NCI-H748 treated with DMSO at 0.1 percent for 48 hours (cell line): ENCODE measurements at places on chromosomes 3 and 15.

- DNase-seq: no peak
Observed at GRCh38 chr15:37143351-37143750, 43.0 kb upstream of the MEIS2 start.

DNA sequence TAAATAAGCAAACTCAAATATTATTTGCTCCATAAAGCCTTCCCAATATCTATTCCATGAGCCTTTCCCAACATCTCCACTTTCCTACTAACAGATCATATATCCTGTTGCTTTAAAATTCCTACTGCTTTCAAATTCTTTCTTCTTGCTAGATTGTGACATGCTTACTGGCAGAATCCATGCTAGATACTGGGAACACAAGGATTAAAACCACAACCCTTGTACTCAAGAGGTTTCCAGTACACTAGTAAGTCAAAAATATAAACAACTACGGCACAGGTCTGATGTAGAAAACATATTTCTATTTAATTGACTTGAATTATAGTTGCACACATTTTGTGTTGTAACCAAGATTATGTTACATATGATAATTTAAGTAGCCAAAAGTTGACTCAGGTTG, 275.0 kb downstream of the ZBTB20 start:
- no peak for DNase-seq

- DNase-seq: no peak
Observed at GRCh38 chr3:171428321-171428787, 31.9 kb downstream of the TNIK start.

DNA sequence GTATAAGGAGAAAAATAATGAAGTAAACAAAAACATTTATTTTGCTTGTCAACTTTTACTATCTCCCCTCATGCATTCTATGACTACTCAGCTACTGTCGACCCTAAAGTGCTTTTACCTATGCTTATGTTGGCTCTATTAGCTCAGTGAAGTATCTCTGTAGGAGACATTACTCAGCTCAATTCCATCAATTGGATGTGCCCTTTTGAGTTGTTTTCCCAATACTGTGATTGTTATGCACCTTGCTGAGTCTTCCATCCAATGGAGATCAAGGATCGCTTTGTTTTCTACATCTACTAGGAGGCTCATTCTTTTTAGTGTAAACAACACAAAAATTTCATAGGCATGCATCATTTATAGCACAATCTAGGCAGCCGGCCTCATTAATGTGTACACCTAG, 403.8 kb upstream of the ARL6 start:
- no peak for DNase-seq

- no peak for DNase-seq
Observed at GRCh38 chr3:53046171-53047170, 598 bp upstream of the SFMBT1 start.

- DNase-seq: no peak
Observed at GRCh38 chr3:63654931-63655330, 2.5 kb downstream of the SNTN start.

DNA sequence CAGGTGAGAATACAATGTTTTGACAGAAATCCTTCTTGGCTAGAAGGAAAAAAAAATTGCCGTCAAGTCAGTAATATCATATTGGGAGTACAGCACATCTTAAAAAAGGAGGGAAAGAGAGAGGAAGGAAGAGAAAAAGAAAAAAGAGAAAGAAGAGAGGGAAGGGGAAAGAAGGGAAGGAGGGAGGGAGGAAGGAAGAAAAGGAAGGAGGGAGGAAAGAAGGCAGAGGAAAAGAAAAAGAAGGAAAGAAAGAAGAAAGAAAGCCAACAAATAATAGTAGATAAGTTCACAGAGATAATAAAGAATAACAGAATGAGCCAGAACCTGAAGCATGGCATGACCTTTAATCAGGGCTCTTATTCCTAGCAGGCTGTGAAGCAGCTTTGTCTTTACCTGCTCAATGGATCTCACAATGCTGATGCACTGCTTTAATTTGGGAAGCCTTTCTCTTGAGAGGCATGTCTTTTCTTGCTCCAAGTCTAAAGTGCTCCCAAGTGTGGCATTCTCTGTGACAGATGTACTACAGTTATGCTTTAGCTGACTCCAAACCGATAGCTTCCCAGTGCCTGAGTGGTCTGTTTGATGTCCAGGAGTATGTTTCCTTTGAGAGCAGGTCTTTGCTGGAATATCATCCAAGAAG, 114.9 kb downstream of the IQCH start:
- no peak for DNase-seq

DNA sequence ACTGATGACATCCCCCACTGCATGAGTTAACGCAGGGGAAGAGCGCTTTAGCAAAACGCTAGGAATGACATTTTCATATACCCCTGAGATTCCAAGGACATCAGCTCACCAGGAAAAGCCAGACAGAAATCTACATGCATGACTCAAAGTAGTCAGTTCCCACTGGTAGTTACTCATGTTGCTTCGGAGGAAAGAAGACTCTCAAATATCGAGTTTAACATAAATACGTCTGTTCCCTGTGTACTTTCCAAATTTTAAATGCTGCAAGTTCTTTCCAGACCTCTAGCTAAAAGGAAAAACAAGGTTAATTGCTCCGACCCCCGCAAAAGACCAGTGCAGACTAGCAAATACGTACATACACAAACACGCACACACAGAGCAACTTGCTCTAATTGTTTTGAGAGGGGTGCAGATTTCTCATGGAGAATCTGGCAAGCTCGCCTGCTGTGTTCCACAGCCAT, 115.4 kb upstream of the PRICKLE2 start:
- DNase-seq: no peak

DNA sequence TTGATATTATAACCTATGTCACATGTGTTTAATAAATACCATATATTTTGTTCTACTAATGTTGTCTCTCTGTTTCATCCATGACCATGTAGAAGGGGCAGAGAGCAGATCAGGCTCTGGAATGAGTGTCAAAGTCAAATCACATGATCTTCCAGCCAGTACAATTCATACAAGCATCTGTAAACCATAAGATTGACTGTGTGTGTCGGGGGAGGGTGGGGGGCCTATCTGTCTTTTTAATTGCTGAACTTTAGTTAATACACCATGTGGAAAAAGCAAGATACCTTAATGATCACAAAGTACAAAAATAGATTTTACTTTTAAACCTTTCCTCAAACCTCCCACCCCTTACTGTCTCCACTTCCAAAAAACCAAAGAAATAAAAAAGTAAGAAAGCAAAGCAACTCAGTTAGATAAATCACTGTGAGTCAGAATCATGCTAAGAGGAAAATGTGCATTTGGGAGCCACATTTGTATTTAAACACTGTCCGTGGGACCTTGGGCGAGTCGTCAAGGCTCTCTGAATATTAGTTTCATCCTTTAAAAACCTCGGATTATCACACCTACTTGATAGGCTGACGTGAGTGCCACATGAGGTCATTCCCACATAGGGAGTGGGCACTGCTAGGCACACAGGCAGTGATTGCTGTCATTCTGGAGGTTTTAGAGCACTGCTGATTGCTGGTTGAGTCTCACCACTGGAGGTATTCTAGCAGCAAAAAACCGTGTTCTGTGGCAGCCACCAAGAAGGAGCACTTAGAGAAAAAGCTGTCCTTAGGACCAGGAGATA, 21.0 kb upstream of the POLR2M start:
- DNase-seq: no peak
